ENCODE measurements at places on chromosomes 13 and 19.

GRCh38 chr19:32405431-32406160 is at the start of gene DPY19L3:
DPY19L3 (plus strand) TSS chr19:32405770; CDS start chr19:32408254, 2,484 bp downstream.
- DNase-seq: peak; percentile 67

DNA sequence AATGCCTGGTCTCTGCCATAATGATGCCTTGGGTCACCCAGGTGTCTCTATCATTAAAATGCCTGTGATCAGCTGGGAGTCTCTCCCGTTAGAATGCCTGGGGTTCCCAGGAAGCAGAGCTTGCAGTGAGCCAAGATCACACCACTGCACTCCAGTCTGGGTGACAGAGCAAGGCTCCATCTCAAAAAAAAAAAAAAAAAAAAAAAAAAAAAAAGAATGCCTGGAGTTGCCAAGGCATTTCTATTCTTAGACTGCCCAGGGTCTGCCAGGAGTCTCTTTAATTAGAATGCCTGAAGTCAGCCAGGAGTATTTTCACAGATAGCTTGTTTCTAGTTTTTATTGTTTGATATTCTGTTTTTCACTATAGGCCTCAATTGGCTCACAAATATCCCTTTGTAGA is 1552.5 kb downstream of the UQCRFS1 start:
- DNase-seq: no peak

- no peak for DNase-seq
Measured at GRCh38 chr13:44151474-44151873, 222.2 kb upstream of the SERP2 start.

DNA sequence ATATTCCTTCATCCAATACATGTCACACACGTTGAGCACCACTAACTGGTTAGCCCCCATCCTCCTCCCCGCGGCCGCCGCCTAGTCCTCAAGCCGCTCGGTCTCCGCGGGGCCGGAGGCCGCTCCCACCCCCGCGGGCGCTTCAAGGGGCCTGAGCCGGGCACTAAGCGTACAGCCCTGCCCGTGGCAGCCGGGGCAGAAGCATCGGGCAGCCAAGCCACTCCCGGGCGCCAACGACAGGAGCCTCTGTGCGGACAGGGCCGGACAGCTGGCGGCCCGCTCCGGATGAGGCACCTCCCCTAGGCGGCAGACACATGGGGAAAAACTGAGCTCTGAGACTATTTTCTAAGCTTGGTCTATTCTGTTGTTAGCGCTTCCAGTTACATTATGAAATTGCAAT is 2.8 kb upstream of the ZNF543 start:
- no peak for DNase-seq

DNA sequence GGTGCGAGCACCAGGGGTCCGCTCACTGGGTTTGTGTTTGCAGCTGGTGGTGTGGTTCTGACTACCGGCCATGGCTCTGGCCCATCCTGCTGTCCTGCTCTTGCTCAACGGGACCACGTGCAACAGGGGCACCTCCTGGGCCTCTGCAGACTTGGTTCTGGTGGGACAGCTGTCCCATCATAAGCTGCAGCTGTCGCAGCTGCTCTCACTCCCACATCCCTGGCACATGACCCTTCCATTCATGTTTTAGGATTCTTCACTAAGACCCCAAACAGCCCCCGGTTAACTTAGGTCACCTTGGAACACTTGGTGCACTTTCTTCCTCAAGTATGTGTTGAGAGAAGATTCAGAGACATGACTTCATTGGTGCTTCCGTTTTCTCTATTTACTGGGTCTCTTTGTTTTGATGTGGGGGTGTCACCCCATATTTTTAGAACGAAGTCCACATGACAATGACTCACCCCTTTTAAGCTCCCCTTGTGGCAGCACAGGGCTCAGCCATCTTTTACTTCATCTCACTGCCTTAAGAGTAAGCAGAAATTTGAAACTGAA is 68.4 kb upstream of the ARHGEF7 start:
- no peak for DNase-seq

GRCh38 chr13:40492511-40492910 is 173.9 kb downstream of the FOXO1 start:
- DNase-seq: no peak

DNA sequence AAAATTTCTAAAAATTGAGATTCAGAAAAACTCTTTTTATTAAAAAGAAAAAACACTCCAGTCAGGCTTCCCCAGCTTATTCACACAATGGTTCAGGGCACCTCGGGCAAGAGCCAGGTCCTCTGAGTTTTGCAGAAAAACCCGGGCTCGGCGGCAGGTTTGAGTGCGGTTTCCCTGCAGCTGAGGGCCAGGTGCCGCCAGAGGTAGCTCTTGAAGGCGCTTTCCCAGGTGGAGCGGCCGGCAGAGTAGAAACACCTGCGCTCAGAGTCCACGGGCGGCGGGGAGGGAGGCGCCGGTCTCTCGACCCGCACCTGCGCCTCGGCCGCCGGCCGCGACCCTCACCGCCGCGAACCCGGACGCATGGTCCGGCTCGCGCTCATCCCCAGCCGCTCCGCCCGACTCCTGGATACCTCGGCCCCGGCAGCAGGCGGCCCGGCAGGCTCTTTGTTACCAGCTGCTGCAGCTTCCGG is 444 bp downstream of the PROSER1 start:
- no peak for DNase-seq

GRCh38 chr19:31960474-31960873 is 384.9 kb upstream of the ZNF507 start:
- no peak for DNase-seq

DNA sequence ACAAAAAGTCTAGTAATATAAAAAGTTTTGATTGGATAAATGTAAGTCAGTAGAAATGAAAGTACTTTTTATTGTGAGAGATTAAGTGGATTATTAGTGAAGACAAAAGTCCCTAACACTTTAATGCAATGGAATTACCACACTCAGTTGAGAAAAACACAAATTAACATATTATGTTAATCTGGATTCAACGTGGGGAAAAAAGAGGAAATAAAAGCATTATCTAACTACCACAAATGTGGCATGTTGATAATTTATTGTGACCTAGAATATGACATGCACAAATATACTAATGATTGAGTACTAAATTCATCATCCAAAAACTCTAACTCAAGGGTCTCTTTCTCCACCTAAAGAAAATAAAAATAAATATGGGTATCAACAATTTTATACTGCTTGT is 41.5 kb downstream of the FOXO1 start:
- DNase-seq: no peak

DNA sequence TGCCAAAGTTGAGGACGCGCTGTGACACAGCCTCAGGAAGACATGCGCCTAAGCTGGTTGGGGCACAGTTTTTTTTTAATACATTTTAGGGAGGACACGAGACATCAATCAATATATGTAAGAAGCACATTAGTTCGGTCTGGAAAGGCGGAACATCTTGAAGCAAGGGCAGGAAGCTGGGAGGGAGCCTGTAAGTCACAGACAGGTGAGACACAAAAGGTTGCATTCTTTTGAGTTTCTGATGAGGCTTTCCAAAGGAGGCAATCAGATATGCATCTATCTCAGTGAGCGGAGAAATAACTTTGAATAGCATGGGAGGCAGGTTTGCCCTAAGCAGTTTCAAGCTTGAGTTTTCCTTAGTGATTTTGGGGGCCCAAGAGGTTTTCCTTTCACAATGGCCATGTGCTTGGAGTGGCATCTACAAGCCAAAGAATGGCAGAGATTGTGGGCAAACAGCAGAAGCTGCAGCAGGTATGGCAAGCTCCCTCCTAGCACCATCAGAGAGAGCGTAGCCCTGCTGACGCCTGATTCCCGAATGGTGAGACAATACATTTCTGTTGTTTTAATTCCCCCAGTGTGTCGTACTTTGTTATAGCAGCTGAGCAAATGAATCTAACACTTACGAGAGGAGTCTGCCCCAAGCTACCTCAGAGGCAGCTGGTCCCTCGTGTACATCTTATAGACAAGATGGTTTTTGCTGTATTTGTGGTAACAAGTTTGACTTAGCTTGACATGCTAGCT is 99.5 kb upstream of the TMTC4 start:
- no peak for DNase-seq

DNA sequence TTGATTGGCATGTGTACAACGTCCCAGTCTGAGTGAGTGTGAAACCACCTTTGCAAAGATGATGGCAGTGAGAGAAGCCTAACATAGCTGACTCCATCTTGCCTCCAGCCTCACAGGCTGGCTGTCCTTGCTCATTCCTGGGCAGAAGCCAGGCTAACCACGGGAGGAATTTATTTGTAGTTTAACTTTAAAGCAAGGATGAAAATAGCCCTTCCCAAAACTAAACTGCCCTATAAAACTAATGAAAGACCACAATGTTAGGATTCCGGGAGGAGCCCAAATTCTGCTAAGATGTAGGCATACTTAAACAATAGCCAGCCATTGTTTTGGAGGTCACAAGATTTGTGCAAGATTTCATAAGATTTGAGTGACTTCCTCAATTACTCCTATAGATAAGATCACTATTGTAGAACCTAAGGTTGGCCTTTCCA is 96.6 kb upstream of the LSM14A start:
- no peak for DNase-seq

DNA sequence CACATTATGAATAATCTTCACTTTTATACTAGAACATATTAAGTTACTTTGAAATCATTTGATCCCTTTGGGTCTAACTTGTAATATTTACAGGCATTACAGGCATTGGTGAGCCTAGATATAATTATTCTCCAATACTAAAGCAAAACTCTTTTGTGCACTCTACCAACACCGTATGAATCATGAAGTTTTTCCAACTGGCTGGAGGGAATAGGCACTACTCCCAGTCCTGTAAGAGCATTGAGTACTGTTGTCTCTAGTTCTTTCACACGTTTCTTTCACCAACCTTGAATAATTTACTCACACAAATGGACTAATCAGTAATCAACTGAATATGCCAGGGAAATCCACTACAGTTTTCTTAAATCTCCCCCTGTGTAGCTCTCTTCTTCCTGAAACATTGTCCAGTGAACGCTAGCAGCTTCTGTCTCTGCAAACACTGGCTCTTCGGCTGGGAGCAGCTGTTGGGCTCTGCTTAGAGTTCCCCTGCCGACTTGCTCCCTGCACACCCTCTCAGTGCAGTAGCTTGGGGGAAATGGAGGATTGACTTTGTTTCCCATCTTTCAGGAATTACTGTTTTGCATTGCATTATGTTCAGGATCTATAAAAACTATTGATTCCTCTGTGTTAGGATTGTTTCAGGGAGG is 476.7 kb downstream of the RFC3 start:
- no peak for DNase-seq

GRCh38 chr19:16070366-16070990 is 5.8 kb upstream of the TPM4 start:
- no peak for DNase-seq

DNA sequence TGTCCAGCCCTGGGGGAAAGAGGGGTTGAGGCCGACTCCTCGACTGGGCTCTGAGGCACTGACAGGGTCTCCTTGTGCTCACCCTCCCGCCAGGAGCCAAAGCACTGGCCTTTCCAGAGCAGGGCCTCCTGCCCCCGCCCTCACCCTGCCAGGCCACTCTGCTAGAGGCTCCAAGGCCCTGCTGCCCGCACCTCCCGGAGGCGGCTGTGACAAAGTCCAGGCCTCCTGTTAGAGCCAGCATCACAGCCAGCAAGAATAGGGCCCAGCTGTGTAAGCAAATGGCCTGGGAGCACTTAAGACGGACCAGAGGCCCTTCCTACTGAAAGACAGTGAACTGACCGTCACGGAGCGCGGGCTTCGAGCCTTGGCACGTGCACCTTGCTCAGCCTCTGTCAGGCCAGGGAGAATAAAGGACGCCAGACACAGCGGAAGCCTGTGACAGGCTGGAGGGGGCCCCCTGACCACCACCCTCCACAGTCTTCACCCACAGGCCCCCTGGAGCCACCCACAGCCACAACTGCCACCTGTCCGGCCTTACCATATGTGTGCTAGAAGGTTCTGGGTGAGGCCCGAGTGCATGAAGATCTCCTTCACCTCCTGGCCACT is 50.9 kb downstream of the EPS15L1 start:
- DNase-seq: no peak

- DNase-seq: no peak
Measured at GRCh38 chr19:51727349-51727880, 3.6 kb upstream of the HAS1 start.

GRCh38 chr13:95588721-95589120 is 36.2 kb downstream of the CLDN10 start:
- no peak for DNase-seq

DNA sequence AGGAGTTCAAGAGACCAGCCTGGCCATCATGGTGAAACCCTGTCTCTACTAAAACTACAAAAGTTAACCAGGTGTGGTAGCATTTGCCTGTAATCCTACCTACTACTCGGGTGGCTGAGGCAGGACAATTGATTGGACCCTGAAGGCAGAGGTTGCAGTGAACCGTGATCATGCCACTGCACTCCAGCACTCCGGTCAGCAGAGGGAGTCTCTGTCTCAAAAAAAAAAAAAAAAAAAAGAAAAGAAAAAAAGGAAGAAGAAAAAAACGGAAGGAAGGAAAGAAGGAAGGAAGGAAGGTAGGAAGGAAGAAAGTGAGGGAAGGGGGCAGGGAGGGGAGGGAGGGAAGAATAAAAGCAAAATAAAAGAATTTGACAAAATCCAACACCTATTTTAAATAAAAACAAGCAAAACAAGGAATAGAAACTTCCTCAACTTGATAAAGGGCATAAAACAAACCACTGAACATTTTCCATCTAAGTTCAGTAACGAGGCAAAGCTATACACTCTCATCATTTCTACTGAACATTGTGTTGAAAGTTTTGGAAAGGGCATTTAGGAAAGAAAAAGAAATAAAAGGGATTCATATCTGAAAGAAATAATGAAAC is 411.6 kb upstream of the SLITRK5 start:
- no peak for DNase-seq

DNA sequence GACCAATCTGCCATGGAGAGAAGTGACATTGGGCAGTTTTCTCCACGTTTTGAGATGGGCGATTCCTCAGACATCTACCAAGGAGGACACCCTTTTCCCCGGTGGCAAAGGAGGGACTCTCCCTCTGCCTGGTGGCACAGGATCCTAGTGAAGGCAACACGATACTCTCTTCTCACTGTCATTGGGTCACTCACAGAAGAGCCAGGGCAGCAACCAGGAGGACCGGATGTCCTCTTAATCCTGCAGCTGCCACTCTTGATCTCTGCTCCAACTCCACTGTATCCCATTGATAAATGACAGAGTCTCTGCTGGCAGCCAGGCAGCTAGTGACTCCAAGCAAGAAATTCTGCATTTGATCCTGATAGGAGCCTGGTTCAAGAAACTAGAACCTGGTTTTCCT is 42.2 kb downstream of the COL4A2 start:
- DNase-seq: no peak

DNA sequence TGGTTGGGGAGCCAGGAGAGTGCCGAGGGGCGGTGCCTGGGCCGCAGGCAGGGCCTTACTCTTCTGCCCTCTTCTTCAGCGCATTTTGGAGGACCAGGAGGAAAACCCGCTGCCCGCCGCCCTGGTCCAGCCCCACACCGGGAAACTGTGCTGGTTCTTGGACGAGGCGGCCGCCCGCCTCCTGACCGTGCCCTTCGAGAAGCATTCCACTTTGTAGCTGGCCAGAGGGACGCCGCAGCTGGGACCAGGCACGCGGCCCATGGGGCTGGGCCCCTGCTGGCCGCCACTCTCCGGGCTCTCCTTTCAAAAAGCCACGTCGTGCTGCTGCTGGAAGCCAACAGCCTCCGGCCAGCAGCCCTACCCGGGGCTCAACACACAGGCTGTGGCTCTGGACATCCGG is 9.4 kb downstream of the PGLS start:
- DNase-seq: no peak
